ENCODE measurements at places on chromosomes 13 and 19.

- DNase-seq: no peak
Measured at GRCh38 chr13:31088826-31089420, 72.8 kb downstream of the HSPH1 start.

- no peak for DNase-seq
Measured at GRCh38 chr19:13366529-13367143, 139.6 kb downstream of the CACNA1A start.

GRCh38 chr13:72316716-72317115, 410.7 kb downstream of the MZT1 start:
- DNase-seq: no peak

DNA sequence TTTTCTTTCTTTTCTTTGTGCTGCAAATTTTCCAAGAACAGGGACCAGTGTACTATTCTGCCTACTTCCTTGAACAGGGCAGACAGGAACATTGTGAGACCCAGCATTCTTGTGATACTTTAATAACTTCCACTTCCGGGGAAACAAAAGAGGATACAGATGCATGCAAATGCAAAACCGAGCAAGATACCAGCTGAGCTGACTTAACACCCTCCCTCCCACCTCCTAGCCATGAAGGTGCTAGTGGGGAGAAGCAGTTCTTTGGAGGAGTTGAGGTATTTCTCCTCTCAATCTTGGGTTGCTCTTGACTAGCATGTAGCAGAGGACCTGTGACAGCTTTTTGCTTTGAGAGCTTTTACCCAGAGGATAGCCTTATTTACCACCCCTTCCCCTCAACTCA, 111.2 kb downstream of the KLF5 start:
- no peak for DNase-seq

GRCh38 chr19:37251308-37252229, 33.6 kb downstream of the ZNF383 start:
- DNase-seq: peak; percentile 95

GRCh38 chr13:110890279-110891165, 24.3 kb downstream of the ANKRD10 start:
- no peak for DNase-seq

DNA sequence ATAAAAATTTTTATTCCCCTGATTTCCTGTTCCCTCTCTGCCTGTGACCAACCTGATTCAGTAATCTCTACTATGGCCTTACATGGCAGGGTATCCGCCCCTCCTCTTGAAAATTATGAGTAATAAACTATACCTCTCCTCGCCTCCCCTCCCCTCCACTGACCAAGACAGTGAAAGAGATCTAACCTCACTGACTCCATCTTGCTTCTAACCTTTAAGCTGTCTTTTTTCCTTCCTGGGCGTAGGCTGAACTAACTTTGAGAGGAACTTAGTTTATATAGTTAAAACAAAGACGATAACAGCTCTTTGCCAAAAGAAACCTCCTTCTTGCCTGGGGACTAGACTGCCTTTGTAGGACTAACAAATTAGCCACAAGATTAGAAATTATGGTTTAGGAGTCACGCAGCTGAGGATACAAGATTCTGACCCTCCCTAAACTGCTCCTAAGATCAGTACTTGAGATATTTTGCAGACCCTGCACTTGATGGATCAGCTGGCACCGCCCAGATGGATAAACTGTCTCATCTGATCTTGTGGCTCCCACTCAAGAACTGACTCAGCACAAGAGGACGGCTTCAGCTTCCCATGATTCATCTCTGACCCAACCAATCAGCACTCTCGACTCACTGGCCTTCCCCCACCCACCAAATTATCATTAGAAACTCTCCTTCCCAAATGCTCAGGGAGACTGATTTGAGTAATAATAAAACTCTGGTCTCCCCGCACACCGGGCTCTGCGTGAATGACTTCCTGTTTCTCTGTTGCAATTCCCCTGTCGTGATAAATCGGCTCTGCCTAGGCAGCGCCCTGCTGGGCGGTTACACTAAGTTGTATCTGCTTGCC, 187.1 kb downstream of the TDRD3 start:
- DNase-seq: no peak

GRCh38 chr13:101978552-101979315, 423.1 kb downstream of the FGF14 start:
- DNase-seq: no peak

DNA sequence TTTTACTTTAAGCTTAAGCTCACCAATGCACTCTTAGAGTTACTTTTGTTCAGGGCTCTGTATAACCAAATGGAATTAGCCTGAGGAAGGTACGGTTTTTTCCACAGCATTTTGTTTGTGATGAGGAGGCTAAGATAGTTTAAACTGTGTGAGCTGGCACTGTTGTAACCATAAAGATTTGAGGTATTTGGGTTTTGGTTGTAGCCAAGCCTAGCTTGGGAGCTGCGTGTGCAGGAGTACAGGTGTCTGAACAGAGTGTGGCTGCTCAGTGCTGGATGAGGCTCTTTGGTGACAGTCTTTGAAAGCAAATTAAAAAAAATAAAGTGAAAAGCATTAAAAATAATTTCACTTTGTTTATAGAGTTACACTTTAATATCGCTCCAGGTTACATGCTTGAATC, 56.0 kb downstream of the ARHGEF7 start:
- DNase-seq: no peak

DNA sequence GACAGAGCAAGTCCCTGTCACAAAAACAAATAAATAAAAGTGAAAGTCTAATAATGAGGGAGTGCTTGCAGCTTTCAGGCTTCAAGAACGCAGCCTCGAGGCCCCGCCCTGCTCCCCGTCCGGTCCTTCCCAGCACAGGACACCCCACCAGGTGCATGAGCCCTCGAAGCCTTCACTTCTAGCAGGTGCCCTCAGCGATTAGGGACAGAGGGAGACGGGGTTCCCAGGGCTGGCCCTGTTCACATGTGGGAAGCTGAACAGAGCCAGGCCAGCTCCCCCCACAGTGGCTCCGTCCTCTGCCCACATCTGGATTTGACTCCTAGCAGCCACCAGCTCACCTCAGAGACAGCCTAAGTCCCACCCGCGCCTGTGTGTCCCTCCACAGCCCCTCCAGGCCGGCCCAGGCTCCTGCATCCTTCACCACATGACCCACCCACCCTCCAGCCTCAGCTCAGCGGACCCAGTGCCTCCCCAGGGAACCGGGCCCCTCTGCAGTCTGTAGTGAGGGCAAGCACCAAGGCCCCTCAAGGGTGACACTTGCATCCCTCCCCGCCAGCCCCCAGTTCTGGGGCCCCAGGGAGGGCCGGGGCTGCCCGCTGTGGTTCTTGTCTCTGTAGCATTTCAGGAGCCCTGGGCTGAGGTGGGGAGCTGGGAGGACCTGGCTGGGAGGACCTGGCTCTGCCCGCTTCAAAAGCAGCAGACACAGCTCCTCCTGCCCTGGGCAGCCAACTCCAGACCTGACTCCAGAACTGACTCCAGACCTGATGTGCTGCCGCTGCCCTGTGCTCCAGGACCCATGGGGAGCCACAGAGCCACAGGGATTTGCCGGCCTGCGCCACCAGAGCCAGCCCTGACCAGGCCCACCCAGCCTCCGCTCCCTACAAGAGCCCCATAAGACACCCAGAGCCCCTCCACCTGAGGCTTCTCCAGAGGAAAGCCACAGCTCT, 27.2 kb downstream of the GPX4 start:
- DNase-seq: no peak

- no peak for DNase-seq
Measured at GRCh38 chr13:112457485-112457884, 81.3 kb downstream of the SPACA7 start.

- DNase-seq: peak; percentile 56
Measured at GRCh38 chr19:2266183-2266993, 10.2 kb upstream of the JSRP1 start.

DNA sequence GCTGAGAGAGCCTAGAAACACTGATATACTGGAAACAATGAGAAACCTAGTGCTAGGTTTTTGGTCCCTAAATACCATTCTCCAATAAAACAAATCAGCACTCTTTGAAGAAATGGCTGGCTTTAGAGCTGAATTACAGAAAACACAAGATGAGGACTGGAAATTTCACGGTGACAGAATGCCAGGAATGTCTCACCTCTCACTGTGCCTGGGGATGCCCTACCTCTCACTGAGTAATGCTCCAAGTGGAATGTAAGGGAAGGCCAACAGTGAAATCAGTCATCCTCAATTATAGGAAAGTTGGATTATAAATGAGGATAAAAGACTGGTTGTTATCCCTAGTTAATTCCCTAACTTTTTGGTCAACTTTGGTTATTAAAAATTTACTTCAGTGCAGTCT, 259.0 kb downstream of the NALCN start:
- DNase-seq: no peak

DNA sequence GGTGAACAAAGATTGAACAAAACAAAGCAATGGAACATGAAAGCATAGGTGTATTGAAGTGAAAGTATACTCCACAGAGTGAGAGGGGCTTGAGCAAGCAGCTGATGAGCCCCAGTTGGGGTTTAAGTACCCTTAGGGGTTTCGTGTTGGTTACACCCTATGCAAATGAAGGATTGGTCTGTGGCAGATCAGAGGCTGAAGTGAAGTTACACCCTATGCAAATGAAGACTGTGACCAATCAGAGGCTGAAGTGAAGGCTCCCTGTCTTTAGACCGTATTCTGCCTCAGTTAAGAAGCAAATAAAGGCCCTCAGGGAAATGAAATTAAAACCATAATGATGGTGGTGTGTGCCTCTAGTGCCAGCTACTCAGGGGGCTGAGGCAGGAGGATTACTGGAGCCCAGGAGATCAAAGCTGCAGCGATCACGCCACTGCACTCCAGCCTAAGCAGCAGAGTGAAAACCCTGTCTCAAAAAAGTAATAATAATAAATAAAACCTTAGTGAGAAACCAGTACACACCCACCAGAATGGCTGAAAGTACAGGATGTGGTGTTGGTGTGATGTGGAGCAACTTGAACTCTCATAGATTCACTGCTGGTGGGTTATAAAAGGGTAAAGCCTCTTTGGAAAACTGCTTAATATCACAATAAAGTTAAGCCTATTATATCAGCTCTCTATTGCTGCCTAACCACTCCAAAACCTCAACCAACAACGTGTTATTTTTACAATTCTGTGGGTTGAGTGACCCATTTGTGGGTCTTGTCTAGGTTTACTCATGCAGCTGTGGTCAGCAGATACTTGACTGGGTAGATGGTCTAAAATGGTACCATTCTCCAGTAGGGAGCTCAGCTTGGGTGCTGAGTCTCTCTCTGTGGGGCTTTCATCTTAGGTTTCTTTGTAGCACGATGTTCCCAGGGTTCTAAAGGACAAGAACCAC, 12.8 kb upstream of the UPF3A start:
- DNase-seq: no peak

- no peak for DNase-seq
Measured at GRCh38 chr19:10134040-10134439, 14.3 kb upstream of the EIF3G start.

DNA sequence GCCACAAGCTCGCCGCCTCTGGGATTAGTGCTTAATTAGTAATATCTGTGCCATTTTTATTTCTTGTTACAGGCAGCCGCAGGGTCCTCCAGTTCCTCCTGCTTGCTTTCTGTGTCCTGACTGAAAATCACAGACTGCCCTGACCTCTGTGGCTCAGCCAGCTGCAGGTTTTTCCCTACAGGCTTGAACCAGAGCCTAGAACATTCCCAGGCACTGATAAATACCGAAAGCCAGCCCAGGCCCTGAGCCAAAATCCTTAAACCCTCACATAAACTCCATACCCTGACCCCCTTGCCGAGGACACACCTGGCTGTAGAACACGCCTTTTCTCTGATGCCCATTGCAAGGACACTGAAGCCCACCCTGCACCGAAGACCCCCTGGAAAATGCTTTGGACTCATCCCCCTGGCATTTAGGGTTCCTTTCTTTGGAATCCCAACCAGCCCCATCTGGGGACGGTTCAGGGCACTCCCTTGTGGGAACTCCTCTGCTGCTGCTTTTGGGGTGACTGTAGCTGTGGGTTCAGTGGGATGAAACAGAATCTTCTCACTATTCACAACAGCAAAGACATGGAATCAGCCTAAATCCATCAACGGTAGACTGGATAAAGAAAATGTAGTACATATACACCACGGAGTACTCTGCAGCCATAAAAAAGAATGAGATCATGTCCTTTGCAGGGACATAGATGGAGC, 15.5 kb downstream of the DPP9 start:
- no peak for DNase-seq

DNA sequence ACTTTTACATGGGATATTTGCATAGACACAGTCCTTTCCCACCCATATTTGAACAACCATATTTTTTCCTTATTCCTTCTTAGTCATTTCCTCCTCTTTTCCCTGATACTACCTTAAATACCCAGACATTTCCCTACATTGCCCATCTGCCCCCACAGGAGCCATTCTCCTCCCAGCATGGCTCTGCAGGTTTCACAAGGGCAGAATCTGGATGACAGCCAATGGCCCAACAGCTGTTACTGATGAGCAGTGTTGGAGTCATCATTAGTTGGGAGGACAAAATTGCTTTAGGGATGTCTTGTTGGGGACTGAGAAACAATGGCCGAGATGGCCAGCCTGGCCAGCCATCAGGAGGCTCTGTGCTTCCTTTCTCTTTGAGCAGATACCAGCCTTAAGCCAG, 209.5 kb downstream of the KLF5 start:
- no peak for DNase-seq

DNA sequence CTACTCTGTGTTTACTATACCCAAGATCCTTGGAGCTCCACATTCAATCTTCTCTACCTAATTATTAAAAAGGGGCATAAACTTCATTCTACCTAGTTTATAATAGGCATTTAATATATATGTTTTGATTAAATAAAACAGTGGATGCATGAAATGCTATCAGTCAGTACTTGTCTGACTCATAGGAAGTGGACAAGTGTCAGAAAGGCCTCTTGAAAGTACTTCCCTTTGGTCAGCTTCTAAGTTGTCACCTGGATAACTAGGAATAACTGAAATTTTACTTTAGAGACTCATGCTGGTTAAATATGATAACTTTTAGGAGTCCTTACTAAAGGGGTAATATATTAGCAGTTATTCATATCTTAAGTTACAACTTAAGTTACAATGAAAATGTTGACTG, 329.8 kb downstream of the KLF5 start:
- DNase-seq: no peak

DNA sequence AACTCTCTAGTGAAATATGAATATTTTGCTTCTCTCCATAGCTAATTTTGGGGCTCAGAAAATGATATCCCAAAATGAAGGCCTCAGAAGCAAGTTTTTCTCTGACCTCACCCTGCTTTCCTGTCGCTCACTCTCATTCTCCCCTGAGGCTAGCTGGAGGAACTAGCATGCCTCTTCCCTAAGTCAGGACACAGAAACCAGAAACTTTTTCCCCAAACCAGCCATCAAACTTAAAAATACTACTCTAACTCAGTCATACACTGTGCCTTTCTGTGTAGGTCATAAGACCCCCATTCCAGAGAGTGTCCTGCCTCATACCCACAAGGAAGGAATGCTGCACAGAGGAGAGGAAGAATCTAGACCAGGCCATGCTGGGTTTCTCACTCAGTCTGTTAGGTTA, 329.6 kb downstream of the PCDH20 start:
- no peak for DNase-seq

- no peak for DNase-seq
Measured at GRCh38 chr19:39349326-39349725, 7.1 kb downstream of the SAMD4B start.

- no peak for DNase-seq
Measured at GRCh38 chr13:52804202-52804641, 44.2 kb downstream of the PCDH8 start.

Data from hypothalamus (tissue), 51 donors.